GM23338 (cell line): ENCODE measurements at places on chromosomes 4 and X. TPM values are rescaled to one million over a fixed set of nuclear protein-coding genes. Genes with fewer than 3 reads are reported as not detected.

DNA sequence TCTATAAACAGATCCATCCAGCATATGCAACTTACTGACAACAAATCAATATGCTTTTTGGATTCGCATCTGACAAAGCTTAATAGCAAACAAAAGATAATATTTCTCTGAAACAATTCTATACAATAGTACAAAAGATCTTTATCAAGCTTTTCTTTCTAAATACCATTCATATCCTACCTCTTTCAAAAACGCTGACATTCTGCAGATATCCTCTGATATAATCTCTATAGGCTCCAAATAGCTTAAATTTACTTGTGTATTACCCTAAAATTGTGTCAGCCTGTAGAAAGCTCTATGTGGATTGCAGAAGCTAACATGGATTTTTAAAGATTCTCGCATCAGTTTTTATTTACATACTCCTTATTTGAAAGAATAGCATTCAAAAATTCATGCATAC lies 260.6 kb downstream of the GASK1B start:
- DNase-seq = no peak

DNA sequence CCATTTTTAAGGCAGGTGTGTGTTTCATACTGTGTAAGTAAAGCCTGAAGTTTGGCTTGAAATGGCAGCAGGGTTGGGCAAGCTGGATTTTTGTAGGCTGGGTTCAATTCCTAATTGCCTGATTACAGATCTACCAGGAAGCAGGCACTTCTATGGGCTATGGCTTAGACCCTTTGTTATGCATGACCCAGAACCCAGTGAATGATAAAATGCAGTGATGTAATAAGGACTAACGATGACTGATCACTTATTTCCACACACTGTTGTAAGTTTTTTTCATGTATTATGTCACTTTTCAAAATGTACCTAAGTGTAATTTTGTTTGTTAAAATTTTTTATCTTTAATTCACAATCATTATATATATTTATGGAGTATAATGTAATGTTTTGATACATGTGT lies 8.6 kb downstream of the LANCL3 start:
- DNase-seq = no peak

DNA sequence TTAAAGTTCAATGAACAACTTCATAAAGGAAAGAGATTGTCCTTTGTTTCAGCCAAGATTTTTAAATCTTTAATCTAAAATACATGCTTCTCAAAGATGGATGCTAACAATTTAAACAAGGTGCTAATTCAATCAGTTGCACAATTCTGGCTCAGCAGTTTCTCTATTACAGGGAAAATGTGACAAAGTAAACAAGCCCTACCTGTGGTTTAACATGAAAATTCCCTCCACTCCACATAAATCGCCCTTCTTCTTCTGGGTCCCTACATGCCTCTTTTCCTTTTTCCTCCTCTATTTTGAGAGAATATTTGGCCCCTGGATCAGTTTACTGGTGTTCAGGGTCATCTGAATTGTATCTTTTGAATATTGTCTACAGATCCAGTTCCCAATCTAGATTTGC lies 80.6 kb downstream of the FRYL start:
- no peak for DNase-seq

Gene PPP2R3B
- total RNA-seq = 71.6 and 104 TPM in 2 replicates

Gene ARX
- total RNA-seq = not detected in 2 replicates

Gene ENAM
- total RNA-seq = not detected in 2 replicates

Gene PFKFB1
- not detected in 2 replicates for total RNA-seq
